H1 (cell line): ENCODE measurements at places on chromosomes 2 and 18.

DNA sequence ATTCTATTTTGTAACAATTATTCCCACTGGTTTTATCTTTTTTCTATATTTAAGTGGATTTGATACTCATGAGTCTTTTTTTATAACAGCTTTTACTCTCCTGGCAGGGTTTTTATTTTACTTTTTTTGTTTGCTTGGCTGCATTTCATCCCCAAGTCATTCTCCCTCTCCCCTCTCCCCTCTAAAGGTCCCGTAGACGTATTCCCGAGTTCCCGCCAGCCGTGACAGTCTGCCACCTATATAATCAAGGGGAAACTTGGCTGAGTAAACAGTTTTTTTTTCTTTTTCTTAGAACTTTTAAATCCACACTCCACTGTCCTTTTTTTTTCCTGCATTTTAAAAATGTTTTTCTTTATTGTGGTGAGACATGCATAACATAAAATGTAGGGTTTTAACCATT, 433.1 kb upstream of the HS6ST1 start:
- no peak for DNase-seq

DNA sequence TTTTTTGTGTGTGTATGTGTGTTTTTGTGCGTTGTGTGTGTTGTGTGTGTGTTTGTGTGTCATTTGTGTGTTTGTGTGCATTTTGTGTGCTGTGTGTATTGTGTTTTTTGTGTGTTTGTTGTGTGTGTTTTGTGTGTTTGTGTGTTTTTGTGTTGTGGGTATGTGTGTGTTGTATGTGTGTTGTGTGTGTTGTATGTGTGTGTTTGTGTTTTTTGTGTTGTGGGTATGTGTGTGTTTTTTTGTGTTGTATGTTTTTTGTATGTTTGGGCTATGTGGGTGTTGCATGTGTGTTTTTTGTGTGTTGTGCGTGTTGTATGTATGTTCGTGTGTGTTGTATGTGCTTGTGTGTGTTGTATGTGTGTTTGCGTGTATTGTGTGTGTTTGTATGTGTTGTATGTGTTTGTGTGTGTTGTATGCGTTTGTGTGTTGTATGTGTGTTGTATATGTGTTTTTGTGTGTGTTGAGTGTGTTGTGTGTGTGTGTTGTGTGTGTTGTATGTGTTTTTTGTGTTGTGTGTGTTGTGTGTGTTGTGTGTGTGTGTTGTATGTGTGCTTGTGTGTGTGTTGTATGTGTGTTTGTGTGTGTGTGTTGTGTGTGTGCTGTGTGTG, 275.3 kb downstream of the HRH4 start:
- DNase-seq: no peak

DNA sequence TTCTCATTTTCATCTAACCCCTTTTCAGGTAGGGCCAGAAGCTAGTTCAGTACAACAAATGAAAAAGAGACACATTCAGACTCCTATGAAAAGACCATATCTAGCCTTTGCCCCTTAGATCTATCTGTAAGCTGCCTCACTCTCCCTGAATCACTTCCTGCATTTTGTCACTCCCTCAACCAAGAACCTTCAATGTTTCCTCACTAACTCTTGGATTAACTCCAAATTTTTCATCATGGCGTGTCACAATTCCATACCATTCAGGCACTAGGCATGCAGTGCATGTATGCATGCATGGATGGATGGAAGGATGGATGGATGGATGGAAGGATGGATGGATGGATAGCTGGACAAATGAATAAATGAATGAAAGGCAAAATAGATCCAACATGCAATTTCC, 356.9 kb downstream of the TNS1 start:
- DNase-seq: no peak

GRCh38 chr18:47175283-47175897, 774 bp downstream of the IER3IP1 start:
- no peak for DNase-seq

- DNase-seq: no peak
Measured at GRCh38 chr2:8684540-8684877, 2.7 kb downstream of the ID2 start.

DNA sequence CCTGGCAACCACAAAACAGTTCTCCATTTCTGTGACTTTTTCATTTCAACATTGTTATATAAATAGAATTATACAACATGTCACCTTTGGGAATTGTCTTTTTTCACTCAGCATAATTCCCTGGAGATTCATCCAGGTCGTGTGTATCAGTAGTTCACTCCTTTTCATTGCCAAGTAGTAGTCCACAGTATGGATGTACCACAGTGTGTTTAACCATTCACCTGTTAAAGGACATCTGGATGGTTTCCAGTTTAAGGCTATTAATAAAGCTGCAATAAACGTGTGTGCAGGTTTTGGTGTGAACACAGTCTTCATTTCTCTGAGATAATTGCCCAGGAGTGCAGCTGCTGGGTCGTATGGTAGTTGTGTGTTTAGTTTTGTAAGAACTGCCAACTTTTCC, 35.7 kb downstream of the COPS7B start:
- no peak for DNase-seq
